CD4-positive, alpha-beta T cell treated with Interleukin-15 for 4 hours (primary cell): ENCODE measurements at places on chromosomes 7 and 10.

GRCh38 chr7:25408876-25409275 is 180.6 kb upstream of the NPVF start:
- no peak for DNase-seq

GRCh38 chr10:78510566-78511323 is 477.1 kb downstream of the RPS24 start:
- DNase-seq = no peak

DNA sequence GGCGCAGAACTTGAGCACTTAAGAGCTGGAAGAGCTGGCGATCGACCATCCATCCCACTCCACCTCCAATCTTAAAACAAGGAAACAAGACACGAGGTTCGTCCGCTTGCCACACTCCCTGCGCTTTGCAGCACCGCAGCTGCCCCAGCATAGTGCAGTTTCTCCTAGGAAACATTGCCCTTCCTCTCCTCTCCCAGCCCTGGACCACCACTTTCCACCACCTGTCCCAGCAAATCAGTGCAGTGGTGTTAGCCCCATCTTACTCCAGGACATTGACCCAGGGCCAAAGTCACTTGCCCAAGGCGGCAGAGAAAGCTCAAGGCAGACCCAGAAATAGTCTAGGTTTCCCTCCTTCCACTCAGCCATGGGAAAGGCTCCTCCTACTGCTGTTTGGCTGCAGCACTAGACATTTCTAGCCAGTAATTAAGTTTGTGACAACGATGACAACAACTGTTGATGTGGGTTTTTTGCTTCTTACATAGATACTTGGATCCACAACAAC is 1.5 kb upstream of the PARD3 start:
- no peak for DNase-seq

DNA sequence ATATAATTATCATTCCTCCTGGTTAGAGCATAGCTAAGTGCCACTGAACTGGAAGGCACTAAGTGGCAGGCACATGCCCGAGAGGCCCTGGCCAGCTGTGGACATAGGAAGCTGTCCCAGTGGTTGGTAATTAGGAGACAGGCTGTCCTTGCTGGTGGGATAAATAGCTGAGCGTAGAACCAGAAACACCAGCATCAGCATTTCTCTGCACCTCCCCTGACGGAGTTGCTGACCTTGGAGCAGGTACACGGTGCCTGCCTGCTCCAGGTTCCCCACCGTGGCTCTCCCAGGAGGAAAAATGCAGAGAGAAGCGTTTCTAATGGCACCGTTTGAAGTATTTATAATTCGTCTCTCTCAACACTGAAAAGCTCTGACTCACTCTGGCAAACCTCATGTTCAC is 5.6 kb upstream of the ABLIM1 start:
- no peak for DNase-seq

DNA sequence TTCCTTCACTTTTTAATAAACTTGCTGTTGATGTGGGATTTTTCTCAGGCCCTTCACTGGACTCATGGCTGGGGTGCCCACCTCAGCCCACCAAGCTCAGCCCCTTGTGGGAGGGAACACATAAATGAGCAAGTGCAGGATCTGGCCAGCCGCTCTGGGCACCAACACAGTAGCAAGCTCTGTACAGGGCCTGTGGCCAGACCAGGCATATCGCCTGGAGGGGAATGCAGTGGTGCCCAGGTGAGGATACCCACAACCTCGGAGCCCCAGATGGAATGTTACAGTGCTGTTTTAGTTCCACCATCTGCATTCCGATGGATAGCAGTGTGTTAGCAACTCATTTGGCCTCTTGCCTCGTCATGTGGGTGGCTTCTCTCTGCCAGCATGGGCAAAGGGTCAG is 234.6 kb downstream of the PPP1R3A start:
- DNase-seq = no peak

- no peak for DNase-seq
These were observed 27.5 kb upstream of the EZH2 start for GRCh38 chr7:148911626-148912025.

DNA sequence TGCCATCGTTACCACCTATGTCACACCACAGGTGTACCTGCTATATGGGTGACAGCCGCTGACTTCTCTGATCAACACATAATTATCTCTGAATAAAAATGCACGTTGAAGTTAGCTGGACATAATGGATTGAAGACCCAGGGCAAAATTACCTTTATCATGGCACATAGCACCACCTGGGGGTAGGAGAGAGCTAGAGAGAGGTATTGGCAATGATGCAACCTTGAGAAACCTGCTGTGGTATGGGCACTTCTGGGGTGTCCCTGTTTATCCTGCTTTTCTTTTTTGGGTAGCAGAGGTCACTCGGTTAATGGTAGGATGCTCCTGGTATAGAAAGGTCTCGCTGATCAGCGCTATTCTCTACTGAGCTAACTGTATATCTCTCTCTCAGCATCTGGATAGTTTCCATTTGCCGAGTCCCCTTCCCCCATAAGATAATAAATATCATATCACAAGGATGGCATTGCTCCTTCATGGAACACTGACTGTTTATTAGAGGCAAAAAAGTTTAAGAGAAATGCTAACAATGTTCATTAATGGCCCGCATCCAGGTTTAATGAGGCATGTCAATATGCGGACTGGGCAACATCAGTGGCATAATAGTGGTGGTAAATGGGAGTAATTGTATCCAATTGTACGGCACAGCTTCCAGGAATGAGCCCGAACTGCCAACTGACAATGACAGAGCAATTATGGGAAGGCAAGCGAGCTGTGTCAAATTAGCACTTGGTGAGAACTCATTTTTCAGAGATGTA is 323.1 kb downstream of the TFEC start:
- no peak for DNase-seq

GRCh38 chr7:70920876-70921275 is 211.1 kb upstream of the GALNT17 start:
- no peak for DNase-seq

DNA sequence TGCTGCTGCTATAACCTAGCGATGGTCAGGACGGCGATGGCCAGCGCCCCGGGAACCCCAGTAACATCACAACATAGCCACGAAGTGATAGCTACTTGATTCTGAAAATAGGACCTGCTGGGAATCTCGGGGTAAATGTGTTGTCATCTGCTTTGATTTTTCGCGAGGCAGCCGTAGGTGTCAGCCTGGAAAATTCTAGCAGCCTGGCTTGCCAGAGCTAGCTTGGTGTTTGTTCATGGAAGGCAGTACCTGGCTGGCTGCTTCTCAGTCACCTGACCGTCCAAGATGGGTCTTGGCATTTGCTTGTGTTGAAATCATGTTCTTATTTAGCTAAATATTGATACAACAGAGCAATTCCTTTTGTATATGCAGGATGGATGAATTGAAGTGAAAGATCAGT is 82.4 kb upstream of the BTBD16 start:
- no peak for DNase-seq

DNA sequence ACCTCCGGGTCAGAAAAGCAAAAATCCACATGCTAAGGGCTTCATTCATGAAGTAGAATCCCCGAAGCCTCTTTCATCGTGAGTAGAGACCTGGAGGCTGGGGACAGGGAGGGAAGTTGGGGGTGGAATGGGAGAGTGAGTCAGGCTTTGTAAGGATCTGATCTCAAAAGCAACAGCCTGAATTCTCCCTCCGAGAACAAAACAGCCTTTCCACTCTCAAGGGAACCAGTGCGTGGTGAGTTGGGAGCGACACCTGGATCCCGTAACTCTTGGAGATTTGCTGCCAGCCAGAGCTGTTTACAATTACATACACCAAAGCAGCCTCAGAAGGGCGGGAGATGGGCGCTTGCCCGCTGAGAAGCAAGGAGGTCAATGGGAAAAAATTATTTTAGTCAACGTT is 10.8 kb downstream of the AFAP1L2 start:
- no peak for DNase-seq

DNA sequence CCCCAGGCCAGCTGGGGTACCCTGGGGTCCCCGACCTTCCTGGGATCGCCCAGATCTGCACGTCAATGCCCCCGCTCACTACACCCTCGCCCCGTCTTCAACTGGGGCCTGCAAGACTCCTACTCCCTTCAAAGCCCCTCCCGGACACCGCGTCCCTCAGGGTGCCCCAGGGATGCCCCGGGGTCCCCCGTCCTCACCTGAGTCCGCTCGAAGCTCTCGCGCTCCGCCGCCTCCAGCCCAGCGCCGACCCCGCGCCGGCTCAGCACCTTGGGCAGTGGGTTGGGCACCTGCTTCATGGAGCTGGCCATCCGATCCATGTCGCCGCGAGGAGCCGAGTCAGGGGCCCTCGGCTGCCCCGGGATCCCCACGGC is at the start of gene HIP1:
Gene HIP1, minus strand, starts transcription at position 338 of the 371 bp plus-strand sequence. Its CDS starts 21 bp downstream, at position 317.
- peak; percentile 4 for DNase-seq

DNA sequence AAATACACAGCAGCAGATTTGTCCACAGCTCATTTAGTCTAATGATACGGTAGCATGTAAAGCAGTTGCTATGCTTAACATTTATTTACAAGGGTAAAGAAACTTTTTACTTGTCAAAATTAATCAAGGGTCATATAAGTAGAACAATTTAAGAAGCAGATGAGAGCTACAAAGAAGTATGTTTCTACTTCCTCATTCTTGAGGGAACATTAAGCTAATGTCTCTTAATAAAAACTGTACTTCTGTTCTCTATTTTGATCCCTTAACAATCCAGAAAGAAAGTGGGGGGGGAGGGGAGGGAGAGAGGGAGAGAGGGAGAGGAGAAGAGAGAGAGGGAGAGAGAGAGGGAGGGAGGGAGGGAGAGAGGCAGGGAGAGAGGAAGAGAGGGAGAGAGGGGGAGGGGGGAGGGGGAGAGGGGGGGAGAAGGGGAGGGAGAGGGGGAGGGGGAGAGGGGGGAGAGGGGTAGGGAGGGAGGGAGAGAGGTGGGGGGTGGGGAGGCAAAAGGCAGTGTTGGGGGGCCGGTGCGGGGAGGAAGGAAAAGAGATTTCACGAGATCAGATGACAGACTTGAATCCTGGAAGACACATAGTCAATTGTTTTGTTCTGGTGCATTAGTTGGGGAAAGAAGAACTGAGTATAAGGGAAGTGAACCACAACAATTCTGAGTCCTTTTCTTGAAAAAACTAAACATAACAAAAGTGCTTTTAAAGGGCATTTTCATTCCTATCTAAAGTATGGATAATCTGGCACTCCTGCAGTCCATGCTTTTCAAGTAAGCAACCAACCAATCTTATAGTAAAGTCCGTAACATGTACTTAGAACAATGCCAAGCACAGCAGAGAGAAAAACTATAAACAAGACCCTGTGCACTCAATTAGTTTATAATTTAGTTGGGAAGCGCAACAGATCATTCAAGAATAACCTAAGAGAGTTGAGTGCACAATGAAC is 128.0 kb downstream of the USP6NL start:
- DNase-seq = no peak

- no peak for DNase-seq
These were observed 61.5 kb downstream of the PTN start for GRCh38 chr7:137282043-137282442.

DNA sequence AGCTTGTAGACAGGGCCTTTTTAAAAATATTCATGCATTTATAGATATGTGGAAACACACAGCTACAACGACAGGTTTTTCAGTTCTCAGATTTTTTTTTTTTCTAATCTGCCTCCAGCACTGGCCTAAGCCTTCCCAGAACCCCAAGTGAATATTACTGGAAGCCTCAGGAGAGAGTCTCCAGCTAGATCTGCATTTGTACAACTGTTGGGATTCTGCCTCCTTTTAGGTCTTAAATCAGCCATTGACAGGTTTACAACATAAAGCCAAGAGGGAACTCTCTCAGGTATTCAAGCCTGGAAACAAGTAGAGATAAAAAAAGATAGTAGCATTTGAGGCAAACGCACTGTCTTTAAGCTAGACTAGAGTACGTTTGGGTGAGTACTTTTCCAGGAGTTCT is 275.8 kb downstream of the ANKRD30A start:
- no peak for DNase-seq

DNA sequence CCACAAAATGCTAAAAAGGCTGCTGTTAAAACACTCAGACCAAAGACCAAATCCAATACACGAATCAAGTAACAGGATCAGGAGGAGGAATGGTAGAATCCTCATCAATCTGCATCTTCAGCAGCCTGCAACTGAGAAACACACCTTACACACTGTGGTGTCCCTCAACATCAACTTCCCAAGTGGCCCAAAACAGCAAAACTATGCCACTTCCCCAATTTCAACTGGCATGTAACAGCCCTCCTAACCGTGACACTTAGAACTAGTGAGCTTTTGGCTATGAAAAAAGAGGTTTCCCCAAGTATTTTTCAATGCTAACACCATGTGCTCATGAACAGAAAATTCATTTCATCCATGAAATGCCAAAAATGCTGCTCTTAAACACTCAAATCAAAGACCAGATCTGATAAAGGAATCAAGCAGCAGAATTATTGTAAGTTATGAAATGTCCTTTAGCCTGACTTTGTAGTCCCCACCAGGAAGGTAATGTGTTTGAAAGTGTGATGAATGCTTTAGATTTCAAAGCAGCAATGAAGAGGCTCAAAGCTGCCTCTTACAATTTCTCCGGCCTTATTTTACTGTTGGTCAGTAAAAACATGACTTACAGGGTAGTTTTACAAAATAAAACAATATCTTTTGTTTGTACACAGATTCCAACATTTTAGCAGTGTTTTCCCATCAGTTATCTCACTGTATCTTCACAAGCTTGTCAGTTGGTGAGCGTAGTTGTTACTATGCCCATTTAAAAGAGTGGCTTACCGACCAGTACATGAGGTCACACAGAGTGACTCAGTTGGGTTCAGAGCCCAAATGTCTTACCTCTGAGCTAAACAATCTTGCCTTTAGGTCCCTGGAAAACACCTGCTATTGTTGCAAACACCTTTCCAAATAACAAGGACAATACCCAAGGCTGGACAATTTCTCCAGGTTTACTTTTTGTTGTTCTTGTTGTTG is 65.7 kb upstream of the ASAH2 start:
- no peak for DNase-seq

DNA sequence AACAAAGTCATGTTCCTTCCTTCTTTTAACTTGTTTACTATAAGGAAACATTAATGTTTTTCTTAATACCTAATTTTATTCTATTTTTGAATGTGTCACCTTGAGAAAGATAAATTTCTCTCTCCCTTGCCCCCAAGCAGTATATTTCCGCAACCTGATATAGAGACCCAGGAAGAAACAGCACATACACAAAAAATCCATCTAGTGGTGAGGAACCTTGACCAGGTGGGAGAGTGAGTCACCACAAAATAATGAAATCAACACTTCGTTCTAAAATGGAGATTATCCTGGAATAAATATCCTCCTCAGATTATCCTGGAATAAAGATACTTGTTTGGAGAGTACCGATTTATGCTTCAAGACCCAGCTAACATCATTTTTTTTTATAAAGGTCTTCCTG is 232.9 kb upstream of the PTN start:
- DNase-seq = no peak

- no peak for DNase-seq
These were observed 92.8 kb downstream of the STK31 start for GRCh38 chr7:23802720-23803397.

DNA sequence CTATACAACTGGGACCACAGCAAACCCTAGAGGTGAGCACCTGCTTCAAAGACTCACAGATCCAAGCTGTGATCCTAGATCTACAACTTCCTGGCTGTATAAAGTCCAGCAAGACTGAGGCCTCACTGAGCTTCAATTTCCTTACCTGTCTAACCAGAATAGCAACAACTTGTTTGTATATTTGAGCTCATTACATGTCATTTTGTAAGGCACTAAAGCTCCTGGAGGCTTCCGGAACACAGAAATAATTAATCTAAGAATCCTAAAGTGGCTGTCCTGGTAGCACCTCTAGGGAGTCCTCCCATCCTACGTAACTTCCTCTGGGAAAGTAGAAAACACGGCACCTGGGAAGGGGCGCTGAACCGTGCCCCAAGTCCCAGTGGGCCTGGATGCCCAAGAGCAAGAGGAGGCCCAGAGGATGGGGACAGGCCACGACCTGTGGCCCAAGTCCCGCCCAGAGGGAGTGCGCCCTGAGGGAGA is 39.4 kb downstream of the HK1 start:
- DNase-seq = no peak
